NCI-H2107 (cell line): ENCODE measurements at places on chromosomes 1 and 21.

DNA sequence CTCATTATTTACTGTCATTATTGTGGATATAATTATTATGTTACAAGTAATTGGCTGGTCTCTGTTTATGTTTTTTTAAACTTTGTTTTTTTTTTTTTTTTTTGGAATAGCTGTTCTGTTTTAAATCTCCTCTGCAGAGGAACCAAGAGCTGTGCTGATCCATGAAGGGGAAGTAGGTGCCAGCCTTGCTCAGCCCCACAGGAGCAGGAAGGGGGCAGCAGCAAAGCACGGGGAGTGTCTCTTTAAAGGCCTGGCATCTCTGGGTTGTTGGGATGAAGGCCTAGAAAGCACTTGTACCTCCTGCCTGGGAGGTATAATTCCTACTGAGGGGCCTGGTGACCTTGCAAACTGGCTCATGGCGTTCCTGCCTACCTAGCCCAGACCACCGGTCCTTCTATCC is 2.5 kb upstream of the GRHL3 start:
- no peak for DNase-seq

- DNase-seq, result no peak
Observed at GRCh38 chr1:227314014-227314848, 4.1 kb downstream of the CDC42BPA start.

DNA sequence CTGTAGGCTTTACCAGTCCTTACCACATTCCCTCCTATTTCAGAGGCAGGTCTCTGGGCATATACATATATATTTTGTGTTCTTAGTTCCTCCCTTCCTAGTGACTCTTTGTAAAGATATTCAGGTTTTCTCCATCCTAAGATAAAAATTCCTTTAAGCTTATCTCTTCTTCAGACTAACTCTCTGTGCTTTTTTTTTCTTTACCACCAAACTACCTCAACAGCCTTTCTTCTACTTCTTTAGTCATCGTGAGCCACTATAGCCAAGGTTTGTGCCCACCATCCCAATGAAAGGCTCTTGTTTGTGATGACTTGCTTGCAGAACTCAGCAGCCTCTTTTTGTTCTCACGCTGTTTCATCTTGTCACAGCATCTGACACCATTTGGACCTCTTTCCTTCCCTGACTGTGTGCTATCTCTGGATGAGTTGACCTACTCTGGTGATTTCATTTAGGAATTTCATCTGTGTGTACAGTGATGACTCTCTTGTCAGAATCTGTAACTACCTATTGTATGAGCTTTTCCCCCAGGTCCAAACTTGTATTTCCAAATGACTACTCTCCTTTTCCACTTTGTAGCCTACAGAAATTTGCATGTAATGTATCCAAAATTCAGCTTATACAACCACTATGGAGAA is 59.0 kb upstream of the MACF1 start:
- DNase-seq, result no peak

GRCh38 chr1:183871142-183871541 is 66.2 kb downstream of the RGL1 start:
- no peak for DNase-seq

- DNase-seq, result no peak
Observed at GRCh38 chr1:107767156-107767582, 197.8 kb downstream of the VAV3 start.

DNA sequence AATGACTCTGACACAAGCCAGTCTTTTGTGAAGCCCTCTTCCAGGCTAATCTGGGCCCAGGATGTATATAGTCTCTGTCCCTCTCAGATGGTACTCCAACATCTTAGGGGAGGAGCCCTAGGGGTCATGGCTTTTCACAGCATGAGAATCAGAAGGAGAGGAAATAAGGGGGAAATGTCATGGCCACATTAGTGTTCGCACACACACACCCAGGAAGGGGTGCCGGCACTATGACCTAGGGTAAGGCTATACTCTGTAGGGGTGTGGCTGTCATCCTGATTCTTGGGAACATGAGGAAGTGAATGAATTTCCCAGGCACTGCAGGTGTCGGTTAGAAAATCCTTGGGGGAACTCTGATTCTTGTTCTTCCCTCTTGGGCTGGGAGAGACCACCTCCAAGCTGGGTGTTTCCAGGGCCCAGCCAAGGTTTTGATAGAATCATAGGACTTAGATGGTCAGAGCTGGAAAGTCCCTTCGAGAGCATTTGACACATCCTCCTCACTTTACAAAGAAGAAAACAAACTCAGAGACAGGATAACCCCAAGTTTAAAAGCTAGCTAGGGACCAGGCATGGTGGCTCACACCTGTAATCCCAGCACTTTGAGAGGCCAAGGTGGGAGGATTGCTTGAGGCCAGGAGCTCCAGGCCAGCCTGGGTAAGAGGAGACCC is 22.0 kb downstream of the GFI1 start:
- DNase-seq, result no peak

DNA sequence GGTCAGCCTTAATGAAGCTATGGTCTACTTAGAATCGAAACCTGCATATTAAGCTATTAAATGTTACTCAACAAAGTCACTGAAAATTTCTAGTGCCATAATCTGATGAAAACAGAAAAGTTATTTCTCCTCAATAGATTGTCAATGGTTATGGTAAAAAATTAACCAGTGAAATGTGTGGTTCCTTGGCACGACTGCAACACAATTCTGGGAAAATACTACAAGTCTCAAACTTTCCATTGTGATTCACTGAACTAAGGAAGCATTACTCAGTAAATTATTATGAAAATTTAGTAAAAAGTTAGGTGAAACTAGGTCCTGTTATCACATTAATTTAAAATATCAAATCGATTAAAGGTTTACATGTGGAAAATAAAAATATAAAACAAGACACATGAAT is 12.8 kb upstream of the OR2T10 start:
- no peak for DNase-seq

DNA sequence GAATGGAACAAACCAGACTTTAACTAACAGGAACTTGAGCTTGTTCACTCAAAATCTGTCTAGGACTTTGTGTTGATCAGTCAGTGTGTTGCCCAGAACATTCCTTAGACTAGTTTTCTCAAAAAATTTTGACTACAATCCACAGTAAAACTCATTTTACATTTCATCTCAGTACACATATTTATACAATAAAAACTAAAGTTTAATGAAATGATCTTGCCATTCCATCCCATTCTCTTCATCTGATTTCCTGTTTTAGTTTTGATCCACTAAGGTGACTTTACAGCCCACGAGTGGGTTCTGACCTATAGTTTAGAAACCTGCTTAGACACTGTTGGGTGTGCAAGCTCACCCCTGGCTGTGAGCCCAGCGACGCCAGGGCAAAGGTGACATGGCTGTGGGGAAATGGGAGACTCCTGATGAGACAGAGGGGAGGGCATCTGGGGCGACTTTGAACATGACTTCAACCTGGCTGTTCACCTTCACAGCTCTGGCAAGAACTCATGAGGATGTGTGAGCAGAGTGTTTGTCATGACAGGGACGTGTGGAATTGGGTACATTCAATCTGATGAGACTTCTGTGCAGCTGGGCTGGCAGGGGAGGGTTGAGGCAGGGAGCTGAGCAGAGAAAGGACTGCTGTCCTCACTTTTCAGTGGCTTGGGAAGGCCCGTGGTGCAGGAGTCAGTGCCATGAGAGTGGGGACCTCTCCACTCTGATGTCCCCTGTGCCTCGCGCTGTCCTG is 40.6 kb downstream of the LHX4 start:
- no peak for DNase-seq

DNA sequence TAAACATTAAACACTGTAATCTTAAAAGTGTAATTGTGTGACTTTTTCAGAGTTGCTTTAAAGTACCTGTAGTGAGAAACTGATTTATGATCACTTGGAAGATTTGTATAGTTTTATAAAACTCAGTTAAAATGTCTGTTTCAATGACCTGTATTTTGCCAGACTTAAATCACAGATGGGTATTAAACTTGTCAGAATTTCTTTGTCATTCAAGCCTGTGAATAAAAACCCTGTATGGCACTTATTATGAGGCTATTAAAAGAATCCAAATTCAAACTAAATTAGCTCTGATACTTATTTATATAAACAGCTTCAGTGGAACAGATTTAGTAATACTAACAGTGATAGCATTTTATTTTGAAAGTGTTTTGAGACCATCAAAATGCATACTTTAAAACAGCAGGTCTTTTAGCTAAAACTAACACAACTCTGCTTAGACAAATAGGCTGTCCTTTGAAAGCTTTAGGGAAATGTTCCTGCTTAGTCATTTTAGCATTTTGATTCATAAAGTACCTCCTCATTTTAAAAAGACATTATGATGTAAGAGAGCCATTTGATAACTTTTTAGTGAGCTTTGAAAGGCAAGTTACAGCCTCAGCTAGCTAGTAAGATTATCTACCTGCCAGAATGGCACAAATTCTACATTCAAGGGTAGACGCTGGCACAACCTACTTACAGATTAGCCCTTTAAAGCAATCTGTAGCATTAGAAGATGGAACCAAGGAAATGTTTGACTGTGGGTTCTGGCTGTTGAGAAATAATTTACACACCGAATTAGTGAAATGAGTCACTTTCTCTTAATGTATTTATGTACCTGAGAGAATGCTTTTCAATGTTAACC is 9.4 kb downstream of the SOD1 start:
- no peak for DNase-seq

- no peak for DNase-seq
Observed at GRCh38 chr1:174167265-174167803, 8.0 kb downstream of the RABGAP1L start.

- DNase-seq, result no peak
Observed at GRCh38 chr1:31013187-31013864, 52.2 kb downstream of the PUM1 start.

DNA sequence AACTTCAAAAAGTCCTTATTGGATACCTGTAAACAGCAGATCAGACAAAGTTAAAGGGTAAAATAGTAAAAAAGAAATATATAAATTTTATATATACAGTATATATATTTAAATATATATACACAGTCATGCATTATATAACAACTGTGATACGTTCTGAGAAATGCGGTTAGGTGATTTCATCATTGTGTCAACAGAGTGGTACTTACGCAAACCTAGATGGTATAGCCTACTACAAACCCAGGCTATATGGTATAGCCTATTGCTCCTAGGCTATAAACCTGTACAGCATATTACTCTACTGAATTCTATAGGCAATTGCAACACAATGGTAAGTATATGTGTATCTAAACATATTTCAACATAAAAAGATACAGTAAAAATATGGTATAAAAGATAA is 222.7 kb downstream of the NUF2 start:
- no peak for DNase-seq

DNA sequence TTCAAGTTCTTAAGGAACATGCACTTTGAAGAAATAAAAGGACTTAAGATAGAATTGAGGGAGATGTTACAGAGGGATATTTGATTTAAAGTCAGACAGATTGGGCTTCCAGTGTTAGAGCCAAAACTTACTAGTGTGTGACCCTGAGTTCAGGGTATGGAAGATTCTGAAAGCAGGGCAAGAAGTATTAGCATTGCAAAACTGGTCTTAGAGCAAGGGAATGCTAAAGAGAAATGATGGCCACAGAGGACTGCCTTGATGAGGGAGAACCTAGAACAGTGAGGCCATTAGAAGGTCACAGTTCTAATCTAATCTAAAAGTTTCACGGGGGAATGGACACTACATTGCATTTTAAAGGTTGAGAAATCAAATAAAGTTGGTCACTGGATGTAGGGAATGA is 45.5 kb downstream of the UROD start:
- no peak for DNase-seq

- no peak for DNase-seq
Observed at GRCh38 chr1:192002063-192002462, 156.2 kb upstream of the RGS18 start.

DNA sequence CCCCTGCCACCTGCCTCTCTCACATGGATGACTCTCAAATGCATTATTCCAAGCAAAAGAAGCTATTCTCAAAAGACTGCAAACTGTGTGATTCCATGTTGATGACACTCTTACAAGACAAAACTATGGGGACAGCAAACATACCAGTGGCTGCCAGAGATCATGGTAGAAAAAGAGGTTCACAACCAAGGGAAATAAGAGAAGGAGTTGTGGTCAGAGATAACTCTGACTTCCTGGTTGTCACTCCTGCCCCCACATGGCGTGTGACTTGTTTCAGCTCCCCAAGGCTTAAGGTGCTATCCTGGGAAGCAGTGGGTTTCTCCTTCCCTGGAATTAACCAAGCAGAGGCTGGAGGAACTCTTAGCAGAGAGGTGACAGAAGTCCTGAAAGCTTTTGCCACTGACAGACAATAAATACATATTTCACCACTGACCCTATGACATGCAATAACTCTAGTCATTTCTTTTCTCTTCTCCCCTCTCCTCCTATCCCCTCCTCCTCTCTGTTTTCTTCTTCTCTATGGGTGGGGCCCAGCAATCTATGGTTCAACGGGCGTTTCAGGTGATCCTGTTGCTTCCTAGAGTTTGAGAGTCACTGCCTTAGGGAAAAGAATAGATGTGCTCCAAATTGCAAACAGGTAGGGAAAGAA is 185.1 kb downstream of the FCRL5 start:
- DNase-seq, result no peak

- DNase-seq, result no peak
Observed at GRCh38 chr1:230808281-230808872, 59.9 kb downstream of the C1orf198 start.

GRCh38 chr1:228998179-228998578 is 262.9 kb downstream of the RHOU start:
- no peak for DNase-seq

GRCh38 chr1:10730985-10731384 is 65.5 kb downstream of the CASZ1 start:
- DNase-seq, result no peak

GRCh38 chr1:3061566-3061965 is 7.4 kb upstream of the PRDM16 start:
- no peak for DNase-seq

- no peak for DNase-seq
Observed at GRCh38 chr1:114149211-114149610, 4.5 kb downstream of the SYT6 start.

GRCh38 chr1:182611326-182611725 is 7.1 kb upstream of the RGS16 start:
- DNase-seq, result no peak

- no peak for DNase-seq
Observed at GRCh38 chr1:61572046-61572445, 152.9 kb downstream of the TM2D1 start.

GRCh38 chr1:226982451-226983177 is 42.5 kb downstream of the COQ8A start:
- DNase-seq, result no peak
